ENCODE measurements at places on chromosomes 2 and 18.

- DNase-seq: no peak
Observed at GRCh38 chr2:37904425-37904824, 20.7 kb upstream of the RMDN2 start.

DNA sequence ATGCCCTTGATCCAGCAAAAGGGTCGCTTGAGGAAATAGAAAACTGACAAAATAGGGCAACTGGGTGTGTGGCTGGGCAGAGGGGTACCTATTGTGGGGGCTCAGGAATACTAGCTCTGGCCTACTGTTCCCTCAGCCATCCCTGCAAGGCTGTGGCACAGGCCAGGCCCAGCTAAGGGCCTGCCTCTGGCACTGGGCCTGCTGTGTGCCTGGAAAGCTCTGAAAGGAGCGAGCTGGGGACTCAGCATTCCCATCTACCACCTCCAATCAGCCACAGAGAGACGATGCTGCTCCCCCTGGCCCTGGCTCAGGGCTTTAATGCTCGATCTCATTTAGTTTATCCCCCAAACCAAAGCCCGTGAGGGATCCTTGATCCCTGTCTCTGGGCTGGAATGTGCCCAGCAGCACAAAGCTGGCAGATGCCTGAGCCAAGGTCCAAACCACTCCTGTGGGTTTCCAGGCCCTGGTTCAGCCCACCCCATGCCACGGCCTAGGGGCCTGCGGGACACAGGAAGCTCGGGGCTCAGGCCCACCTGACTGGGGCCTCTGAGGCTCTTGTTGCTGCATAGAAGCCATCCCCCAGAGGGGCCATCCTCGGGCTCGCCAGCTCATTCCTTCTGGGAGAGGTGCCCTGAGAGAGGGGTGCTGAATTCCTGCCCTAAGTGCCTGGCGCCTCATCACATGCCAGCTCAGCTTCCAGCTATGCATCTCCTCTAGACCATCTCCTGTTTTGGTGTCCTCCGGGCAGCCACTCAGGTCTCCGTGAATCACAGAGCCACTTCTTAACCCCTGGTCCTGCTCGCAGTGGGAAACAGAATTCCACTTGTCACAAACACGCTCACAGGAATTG lies 43.0 kb upstream of the KCNF1 start:
- DNase-seq: no peak

DNA sequence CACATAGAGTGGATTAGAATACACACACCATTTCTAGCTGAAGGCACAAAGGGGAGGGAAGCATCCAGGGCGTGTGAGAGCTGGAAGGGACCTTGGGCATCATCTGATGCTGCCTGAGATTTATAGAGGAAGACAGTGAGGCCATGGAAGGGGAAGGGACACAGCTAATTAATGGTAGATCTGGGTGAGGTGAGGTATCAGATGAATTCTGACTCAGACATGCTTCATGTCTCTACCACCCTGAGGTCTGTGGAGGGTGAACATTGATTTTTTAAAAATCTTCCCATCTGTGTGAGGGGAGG lies 42.2 kb upstream of the OTOF start:
- no peak for DNase-seq

DNA sequence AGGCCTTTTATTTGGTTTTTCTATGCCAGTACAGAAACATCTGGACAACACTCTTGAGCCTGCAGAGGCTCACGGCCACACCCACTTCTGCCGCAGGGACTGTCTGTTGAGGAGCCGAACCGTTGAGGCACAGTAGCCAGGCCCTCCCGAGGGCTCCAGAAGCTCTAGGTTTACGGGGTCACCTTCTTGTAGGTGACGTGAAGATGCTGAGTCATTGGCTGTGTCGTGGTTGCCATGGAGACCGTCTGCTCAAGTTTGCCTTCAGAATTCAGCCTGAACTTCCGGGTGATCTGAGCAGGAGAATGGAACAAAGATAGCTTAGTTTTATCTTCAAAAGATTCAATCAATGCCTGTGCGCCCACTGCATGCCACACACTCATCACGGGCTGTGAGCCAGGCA lies 25.9 kb downstream of the BOK start:
- no peak for DNase-seq

GRCh38 chr2:44731505-44731904 lies 210.0 kb upstream of the SIX3 start:
- DNase-seq: no peak

Data from eye (tissue), 1 donor.